ENCODE measurements at places on chromosomes 12 and 14.

GRCh38 chr14:23219075-23219474 is 18.7 kb upstream of the RNF212B start:
- no peak for DNase-seq

GRCh38 chr14:99462210-99462609 is 18.4 kb downstream of the SETD3 start:
- DNase-seq = no peak

DNA sequence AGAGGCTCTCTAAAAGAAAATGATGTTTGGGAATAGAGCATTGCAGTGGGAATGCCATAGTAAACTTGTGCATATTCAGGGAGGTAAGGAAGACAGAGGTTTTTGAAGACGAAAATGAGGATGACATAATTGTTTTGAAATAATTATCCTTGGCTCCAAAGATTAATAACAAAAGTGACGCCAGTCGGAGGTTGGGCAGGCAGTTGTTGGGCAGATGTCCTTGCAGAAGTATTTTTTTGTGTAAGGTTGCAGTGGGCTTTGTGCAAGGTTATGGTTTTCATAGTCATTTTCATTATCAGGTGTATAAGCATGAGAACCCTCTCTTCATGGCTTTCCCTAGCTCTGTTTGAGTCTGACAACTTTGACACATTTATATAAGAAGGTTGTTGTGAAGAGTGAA is 35.3 kb downstream of the METAP2 start:
- no peak for DNase-seq

DNA sequence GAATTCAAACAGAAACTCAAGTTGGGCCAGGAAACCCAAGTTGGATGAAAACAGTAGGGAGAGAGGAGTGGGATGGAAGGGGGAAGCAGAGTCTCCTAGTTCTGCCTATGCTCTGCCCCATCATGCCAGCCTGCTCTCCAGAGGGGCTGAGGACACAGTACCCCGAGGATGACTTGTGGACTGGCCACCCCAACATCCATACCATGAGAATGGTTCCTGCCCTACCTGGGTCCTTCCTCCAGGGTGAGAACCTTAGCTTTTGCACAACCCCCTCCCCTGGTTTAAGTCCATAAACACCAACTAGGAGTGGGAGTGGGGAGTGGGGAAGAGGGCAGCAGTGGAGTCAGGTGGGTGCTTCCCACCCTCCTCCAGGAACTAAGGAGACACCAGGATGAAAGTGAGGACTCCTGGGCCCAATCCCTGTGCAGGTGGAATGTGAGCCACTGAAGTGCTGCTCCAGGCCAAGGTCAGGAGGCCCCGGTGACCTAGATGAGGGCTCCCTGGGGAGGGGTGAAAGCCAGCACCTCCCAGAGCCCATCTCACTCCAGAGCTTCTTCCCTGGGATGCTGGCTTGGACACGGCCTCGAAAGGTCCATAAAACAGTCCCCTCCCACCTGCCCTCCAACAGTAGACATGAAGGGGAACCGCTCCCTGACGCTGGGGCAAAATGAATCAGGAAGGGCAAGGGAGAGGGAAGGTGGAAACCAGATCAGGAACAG is 6.6 kb downstream of the ZNF385A start:
- no peak for DNase-seq

GRCh38 chr12:56880125-56880992 is 53.8 kb downstream of the SDR9C7 start:
- no peak for DNase-seq
